Muscle of arm (tissue), 14 donors: ENCODE measurements at places on chromosomes 13 and 19. TPM values are rescaled to one million over a fixed set of nuclear protein-coding genes. Genes with fewer than 3 reads are reported as not detected.

DNA sequence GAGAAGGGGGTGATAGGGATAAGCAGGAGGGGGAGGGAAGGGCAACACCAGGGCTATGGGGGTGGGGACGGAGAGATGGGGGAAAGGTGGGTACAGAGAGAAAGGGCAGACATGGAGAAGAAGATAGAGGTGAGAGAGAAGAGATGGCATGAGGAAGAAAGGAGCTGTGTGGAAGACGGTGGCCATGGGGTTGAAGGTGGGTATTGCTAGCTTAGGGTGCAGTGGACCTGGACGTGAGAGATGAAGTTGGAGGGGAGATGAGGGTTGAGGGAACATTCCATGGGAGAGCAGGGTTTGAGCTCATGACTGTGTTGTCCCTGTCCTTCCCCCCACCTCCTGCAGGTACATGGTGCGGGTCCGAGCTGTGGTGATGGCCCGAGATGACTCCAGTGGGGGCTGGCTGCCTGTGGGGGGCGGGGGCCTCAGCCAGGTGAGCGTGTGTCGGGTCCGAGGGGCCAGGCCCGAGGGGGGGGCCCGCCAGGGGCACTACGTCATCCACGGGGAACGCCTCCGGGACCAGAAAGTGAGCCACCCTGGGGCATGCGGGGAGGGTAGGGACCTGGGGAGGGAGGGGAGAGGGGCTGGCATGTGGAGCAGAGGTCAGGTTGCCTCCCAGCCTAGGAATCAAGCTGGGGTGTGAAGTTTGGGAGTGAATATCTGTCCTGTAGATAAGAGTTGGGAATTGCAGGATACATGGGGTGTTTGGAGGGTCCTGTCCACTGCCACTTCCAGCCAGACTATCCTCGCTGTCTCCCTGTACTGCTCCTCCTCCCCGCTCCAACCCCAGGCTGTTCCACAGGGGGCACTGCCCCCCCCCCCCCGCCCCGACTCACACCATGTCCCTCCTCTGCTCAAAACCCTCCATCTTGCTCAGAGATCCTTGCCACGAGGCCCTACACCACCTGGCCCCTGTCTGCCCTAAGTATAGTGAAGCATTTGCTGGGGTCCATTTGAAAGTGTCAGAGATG lies 1.7 kb downstream of the SPRED3 start:
- no peak for DNase-seq

- no peak for DNase-seq
Observed at GRCh38 chr19:47447470-47448359, 24.0 kb downstream of the SLC8A2 start.

Gene GARIN5A
- polyA plus RNA-seq = 3.7 TPM

Gene OR4F17
- not detected for polyA plus RNA-seq
